GM18507 (cell line): ENCODE measurements at places on chromosomes 5 and 9.

DNA sequence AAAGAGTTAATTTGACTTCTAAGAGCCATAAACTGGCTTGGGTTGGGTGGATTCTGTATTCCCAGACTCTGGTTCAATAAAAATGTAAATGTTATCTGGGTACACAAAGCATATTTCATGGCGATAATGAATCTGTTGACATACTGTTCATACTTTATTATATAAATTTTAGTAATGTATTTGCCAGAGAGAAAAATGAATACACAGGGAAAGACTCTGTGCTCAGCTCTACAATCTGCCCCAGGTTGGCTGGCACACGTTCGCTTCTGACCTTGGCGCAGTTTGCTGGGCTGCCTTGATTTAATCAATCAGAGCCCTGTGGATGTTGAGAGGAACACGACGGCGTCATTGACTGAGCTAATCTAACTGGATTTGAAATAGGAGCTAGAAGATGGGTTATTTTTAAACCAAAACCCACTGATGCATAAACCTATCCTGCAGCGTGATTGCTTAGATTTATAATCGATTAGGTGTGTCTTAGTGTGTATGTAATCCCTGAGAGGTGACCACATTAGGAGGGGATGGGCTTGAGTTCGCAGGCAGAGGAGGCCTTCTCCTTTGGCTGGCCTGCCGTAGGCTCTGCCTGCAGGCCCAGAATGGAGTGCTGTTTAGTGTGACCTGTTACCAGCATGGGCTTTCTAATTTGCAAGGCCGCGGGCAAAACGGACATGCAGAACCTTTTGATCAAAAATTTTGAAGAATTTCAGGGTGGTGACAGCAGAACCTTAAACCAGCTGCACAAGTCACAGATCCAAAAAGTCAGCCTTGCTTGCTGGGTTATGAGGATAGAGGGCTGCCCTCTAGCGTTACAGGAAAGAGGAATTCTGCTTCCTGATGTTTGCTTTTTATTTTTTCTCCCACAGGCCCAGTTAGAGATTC is 3.9 kb upstream of the ADCY2 start:
- no peak for DNase-seq

DNA sequence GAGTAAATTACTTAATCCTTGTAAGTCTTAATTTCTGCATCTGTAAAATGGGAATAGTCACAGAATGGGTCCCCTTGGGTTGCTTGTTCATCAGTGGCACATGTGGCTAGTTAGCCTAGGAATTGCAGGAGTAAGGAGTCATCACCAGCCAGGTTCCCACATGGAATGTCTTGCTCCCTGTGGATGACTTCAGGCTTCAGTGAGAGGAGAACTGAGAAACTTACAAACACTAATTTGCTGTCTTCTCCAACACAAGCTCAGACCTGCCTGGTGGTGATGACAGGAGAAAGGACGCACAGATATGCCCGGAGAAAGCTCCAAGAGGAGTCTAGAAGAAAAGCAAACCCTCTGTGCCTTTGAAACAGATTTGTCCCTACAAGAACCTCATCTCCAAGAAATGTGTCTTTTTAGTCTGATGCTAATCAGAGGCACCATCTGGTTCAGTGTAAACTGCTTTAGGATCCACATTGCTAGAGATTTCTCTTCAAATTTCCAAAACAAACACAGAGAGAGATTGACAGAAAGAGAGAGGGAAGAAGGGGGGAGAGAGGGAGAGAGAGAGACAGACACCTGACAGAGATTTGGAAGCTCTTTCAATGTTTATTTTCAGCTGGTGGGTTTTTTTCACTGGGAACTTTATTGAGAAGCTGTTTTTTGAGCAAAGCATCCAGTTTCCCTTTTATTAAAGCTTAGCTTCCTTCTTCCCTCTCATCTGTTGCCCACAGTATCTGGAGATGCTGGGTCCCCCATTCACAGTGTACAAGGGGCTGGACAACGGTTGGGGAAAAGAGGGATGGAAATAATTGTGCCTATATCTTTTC is 128.3 kb downstream of the DOCK2 start:
- DNase-seq, result no peak

GRCh38 chr9:34254141-34254913 is 74.7 kb downstream of the KIF24 start:
- DNase-seq, result no peak

DNA sequence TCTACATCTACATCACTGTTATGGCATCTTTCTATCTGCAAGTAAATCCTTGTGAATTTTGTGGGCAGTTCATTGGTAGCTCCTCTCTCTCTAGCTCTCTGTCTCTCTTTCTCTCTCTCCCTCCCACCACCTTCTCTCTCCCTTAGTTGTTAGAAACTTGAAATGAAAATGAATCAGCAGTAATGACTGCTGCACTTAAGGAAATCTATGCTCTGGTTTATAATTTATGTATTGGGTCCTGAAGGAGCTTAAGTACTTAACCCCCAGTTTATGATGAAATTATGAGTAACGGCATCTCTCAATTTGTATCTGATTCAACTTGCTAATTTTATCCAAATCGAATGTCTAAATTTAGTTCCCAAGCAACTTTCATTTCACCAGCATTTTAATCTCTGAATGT is 52.0 kb upstream of the PTGER4 start:
- no peak for DNase-seq
